ENCODE measurements at places on chromosomes 5 and 9.

- no peak for DNase-seq
These were observed 115.3 kb upstream of the PCSK5 start for GRCh38 chr9:75775166-75775565.

DNA sequence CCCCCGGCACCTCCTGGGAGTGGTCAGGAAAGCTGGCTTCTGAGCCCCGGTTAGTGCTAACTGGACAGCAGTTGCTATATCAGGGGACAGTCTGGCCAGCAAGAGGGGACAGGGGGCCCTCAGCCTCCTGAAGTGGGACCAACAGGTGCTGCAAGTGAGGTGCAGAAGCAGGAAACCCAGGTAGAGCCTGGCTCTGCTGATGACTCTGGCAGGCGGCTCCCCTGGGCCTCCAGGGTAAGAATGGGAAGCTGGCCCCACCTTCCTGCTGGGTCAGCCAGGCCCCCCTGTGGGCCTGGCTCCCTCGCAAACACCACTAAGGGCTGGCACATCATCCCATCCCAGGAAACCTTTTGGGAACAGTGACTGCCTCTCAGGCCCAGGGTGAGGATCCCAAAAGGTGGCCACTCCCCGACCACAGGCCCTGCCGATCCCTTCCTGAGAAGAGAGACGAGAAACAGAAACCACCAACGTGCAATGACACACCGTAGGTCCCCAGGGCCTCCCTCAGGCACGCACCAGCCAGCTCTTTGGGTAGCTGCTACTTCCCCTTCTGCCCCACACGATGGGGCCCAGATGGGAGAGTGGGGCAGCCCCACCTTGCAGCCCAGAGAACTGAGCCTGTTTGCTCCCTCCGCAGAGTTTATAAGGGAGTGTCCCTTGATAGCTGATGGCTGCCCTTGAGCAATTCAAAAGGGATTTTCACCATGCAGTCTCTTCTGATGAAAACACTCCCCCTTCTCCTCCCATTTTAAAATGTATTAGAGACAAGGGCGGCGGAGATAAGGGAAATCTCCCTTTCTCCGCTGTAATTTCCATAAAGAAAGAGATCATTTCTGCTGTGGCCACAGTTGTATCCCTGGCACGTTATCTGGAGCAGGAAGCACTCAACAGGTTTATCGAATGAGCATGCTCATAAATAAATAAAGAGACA is 76.8 kb downstream of the STK10 start:
- DNase-seq: peak; percentile 56

GRCh38 chr5:79961716-79962574 is 29.1 kb downstream of the MTX3 start:
- DNase-seq: no peak

DNA sequence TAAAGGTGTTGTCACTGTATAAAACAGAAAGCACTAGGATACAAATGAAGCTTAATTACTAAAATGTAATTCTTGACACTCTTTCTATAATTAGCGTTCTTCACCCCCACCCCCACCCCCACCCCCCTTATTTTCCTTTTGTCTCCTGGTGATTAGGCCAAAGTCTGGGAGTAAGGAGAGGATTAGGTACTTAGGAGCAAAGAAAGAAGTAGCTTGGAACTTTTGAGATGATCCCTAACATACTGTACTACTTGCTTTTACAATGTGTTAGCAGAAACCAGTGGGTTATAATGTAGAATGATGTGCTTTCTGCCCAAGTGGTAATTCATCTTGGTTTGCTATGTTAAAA is 43.8 kb downstream of the NDFIP1 start:
- DNase-seq: peak; percentile 26

DNA sequence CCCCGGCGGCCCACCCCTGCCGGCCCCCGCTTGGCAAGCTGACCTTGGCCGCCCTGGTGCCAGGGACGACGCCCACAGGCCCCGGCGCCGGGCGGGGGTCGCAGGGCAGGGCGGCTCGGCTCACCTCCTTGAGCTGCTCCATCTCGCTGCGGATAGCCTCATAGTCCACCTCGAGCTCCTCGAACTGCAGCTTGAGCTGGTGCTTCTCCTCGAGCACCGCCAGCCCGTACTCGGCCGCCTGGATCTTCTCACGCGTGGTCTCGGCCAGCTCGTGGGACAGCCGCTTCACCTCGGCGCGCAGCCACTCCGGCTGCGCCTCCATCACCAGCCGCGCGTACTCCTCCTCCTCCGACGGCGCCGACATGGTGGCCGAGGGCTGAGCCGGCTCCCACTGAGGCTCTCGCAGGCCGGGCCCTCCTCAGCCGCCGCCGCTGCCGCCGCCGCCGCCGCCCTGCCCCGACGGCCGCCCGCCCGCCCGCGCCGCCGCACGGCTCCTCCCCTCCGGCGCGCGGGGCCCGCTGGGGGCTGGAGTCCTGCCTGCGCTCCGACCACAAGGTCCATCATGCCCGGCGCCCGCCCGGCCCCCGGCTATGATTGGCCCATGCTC is at the start of gene BICD2:
Gene BICD2, minus strand, starts transcription at position 453 of the 607 bp plus-strand sequence. Its CDS starts 89 bp downstream, at position 364.
- DNase-seq: no peak

GRCh38 chr5:2284678-2285077 is 402.0 kb upstream of the IRX4 start:
- no peak for DNase-seq

GRCh38 chr9:92722386-92723298 is 42.0 kb downstream of the BICD2 start:
- no peak for DNase-seq

- peak; percentile 15 for DNase-seq
These were observed 52.3 kb downstream of the CAST start for GRCh38 chr5:96714450-96714849.

DNA sequence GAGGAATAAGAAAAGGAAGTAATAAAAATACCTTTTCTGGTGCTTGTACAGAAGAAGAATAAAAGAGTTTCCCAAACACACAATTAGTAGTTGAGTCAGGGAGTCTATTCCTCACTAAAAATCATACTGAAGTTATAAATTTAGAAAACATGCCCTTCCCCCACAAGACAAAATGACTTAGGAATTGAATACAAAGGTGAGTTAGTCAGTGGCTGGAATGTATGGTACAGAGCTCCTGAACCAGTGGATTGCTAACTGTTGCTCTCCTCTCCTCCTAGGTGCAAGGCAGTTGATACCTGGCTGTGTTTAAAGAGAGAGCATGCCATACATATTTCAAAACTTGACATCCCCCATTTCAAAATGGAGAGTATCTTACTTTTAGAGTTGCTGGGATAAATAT is 1.9 kb downstream of the GDA start:
- DNase-seq: no peak

- DNase-seq: no peak
These were observed 169.2 kb downstream of the SAXO1 start for GRCh38 chr9:18863791-18864190.

GRCh38 chr9:123302348-123303214 is 34.2 kb upstream of the STRBP start:
- DNase-seq: no peak

GRCh38 chr5:1511651-1512540 is 11.9 kb downstream of the LPCAT1 start:
- peak; percentile 37 for DNase-seq

DNA sequence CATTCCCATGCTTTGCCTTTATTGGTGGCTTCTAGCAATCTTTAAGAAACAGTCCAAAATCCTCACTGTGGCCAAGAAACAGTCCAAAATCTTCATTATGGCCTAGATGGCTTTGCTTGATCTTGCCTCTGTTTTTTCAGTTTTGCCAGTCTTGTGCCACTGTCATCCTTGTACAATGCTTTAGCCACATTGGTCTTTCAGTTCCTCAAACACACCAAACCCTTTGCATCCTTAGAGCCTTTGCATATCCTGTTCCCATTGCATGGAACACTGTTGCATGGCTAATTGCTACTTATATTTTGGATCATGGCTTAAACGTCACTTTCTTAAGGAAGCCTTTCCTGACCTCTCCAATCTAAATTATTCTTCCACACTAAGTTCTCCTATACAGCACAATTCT is 22.1 kb downstream of the MRRF start:
- DNase-seq: no peak

DNA sequence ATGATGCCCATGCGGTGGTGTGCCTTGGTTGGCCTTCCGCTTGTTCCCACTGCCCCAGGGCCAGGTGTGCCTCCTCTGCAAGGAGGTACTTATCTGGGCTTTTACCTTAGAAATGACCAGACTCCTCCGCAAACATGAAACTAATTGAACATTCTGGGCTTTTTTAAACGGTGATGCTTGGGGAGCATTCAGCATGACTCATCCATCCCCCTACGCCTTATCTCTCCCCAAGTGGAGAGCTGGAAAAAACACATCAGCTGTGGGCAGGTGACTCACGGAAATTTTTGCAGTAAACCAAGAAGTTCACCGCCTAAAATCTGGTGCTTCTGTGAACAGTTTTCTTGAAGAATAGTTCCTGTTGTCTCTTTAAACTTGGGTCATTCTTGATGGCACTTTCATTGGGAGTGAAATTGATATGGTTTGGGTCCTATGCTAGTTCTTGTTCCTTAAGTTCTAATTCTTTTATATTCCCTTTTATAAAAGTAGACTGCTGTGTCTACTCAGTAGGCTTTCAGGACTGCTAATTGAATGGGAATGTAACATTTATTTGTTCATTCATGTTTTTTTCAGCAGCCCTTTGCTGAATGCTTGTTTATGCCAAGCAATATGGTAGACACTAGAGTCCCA is 39.6 kb downstream of the SFXN1 start:
- peak; percentile 97 for DNase-seq

DNA sequence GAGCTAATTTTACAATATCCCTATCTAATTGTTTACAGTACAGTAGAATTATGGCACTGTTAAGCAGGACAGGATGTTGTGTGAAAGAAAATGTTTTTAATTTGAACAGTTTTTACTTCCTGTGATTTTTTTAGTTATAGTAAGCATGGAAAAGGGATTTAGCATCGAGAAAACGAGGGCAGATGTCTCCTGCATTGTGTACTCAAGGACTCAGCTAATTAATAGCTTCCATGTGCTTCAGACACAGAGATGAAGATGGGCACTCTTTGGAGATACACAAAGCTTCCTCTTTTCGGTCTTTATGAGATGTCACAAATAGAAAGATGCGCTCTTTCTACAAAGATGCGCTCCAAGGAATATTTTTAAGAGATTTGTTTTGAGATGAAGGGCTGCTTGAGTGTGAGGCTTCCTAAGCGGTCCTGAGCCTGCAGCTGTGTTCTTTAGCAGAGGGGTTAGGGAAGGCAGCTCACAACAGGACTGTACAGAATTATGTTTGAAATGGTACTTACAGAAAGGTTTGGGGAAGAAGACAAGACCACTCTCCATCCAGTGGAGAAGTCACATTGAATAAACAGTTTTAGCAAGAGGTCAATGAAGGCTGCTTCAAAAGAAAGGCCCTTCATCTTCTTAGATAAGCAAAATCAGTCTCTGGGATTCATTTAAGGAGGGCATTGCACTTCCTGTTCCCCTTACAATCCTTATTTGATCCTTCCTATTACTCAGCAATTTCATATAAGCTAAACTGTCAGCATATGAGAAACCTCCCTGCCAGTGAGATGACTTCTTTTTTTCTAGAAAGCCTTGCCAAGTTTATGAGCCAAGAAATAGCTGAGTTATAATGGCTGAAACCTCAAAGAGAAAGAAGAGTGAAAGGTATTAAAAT is 311.5 kb downstream of the EFNA5 start:
- DNase-seq: peak; percentile 70

GRCh38 chr5:60843936-60844905 is at the start of gene ELOVL7:
TSS of gene ELOVL7 (minus strand) at chr5:60844269. CDS start at chr5:60787397, 56,872 bp downstream.
- peak; percentile 42 for DNase-seq

- peak; percentile 81 for DNase-seq
These were observed 122.7 kb downstream of the GRIA1 start for GRCh38 chr5:153613144-153613543.

- DNase-seq: no peak
These were observed 31.6 kb downstream of the RETREG1 start for GRCh38 chr5:16585041-16585667.

DNA sequence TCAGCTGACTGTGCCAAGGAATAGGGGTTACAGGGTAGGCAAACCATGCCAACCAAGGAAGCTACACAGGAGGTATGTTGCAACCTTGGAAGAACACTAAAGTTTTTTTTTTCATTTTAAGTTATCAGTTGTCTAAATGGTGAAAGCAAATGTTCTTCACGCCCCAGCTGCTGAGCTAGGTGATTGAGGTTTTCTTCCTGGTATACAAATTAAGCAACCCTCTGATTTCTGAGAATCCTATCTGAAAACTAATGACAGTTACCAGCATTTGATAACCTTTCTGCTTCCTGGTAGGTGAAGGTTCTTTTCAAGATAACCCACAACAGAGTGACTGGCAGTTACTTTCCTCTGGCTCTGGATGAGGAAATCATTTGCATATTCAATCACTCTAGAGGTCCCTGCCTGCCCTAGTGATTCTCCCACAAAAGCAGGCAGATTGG is 194.9 kb downstream of the ATP10B start:
- DNase-seq: no peak

- DNase-seq: no peak
These were observed 58.0 kb upstream of the RETREG1 start for GRCh38 chr5:16674750-16675149.

DNA sequence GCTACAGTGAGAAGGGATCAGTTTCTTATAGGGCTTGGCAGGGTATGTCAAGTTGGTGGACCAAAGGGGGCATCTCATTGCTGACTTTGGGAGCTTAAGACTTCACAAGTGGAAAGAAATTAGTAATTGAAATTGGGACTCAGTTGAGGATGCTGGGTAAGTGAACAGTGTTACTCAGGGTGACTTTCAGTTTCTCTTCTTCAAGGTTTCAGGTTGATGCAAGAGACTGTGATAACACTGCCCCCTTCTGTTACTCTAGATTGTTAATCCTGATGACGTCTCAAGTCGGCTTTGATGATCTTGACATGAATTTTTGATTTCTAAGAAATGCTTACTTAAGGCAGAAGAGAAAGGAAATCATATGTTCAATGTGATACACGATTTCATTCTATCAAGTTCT is 21.3 kb downstream of the KCTD16 start:
- DNase-seq: peak; percentile 82

DNA sequence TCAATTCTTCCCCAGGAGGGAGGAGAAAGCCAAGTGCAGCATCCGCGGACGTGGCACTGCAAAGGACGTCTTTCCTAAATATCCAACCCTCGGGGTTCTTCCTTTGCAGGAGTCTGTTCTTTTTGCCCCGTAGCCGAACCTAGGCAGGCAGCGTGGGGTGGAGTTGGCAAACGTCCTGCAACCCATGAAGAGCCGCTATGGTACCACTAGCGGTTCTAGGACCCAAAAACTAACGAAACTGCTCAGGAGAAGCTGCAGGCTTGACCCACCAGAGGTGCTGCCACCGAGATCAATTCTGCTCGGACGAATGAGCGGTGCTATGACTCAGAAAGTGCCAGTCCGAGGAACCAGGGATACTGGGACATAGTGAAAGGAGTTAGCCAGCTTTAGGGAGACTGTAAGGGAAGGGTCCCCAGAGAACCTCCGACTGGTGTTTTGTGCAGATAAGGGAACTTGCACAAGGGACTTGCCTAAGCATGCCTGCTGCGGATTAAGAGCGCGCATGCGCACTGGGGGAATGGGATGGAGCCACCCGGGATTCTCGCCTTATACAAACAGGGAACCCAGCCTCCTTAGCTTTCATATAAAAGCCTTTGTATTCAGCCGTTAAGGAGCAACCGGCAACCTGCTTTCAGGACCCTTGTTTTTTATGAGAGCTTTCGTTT is 32.7 kb downstream of the ANXA2R start:
- DNase-seq: peak; percentile 97

- DNase-seq: peak; percentile 99
These were observed 57.9 kb downstream of the DIAPH1 start for GRCh38 chr5:141560725-141561483.

GRCh38 chr9:96482476-96482875 is 32.5 kb downstream of the HABP4 start:
- no peak for DNase-seq

- no peak for DNase-seq
These were observed 140.8 kb downstream of the FGF1 start for GRCh38 chr5:142544946-142545649.
